ENCODE measurements at places on chromosomes 1 and 21.

DNA sequence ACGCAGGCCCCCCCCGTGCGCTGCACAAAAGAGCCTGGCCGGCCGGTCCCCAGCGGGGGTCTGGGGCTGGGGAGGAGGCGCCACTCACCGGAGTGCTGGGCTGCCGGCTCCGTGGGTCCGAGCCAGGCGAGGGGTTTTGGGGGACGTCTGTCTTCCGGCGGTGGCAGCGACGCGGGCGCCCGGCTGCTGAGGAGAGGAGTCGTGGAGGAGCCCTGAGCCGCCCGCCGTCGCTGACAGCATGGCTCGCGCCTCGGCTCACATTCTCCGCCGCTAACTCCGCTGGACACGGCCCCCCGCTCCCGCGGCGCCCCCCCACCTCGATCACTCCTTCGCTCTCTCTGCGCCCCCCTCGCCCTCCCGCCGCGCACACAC, 649 bp downstream of the AHDC1 start:
- no peak for DNase-seq

- DNase-seq = no peak
Observed at GRCh38 chr1:88922214-88922613, 30.8 kb upstream of the GTF2B start.

- peak; percentile 47 for DNase-seq
Observed at GRCh38 chr1:225999912-226000337, 782 bp upstream of the SDE2 start.

- no peak for DNase-seq
Observed at GRCh38 chr1:11668516-11668915, 4.5 kb downstream of the FBXO6 start.

GRCh38 chr1:245762396-245762910, 607.7 kb downstream of the KIF26B start:
- no peak for DNase-seq

- no peak for DNase-seq
Observed at GRCh38 chr1:195335541-195335940, 1272.7 kb downstream of the KCNT2 start.

DNA sequence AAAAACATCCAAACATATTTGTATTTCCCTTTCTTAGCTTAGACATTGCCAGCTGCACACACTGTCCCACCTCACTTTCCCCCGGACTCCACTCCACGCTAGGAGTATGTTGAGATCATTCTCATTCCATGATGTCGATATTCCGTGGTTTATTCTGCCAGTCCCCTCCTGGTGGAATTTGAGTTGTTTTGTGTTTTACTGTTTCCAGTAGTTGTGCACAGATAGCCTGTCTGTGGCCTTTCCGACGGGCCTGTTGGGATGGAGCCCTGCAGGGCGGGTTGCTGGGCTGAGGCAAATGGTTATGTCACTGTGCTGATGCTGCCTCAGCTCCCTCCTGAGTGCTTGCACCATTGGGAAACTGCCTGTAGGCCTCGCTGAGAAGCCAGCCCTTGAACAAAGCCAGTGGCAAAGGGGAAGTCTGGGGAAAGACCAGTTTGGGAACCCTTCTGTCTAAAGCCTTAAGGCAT, 12.8 kb downstream of the TRAPPC10 start:
- peak; percentile 18 for DNase-seq

- DNase-seq = no peak
Observed at GRCh38 chr1:1285102-1285571, 4.9 kb downstream of the SCNN1D start.

DNA sequence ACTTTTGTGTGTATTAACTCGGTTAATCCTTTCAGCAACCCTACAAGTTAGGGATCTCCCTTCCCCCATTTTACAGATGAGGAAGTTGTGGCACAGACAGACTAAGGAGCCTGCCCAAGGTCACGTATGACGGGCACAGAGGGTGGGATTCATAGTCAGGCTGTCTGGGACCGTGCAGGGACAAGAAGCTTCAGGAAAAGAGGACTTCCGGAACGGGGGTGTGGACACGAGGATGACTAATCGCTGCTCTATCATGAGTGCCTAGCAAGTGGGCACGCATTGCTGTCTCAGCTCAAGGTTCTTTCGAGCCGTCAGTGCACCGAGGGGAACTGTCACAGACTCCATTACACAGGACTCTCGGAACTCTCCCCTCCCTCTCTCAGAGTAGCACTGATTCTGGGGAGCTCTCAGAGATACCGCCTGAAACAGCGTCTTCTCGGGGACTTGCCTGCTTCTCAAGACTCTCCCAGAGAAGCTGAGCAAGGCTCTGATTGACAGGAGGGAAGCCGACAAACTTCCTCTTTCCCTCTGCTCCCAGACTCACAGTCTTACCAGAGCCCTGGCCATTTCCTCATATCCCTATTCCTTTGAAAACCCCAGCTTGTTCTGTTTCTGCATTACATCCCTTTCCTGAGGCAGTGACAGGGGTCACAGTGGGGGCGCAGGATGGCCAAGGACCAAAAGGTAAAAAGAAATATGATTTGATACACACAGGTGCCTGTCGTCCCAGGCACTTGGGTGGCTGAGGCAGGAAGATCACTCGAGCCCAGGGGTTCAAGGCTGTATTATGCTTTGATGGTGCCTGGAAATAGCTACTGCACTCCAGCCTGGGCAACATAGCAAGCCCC, 14.4 kb downstream of the FHAD1 start:
- DNase-seq = no peak

All from kidney tubule cell (primary cell).